ENCODE measurements at places on chromosomes 2 and 18.

- no peak for DNase-seq
- no peak overlapping the region for H3K27ac ChIP-seq
- H3K36me3 ChIP-seq: no peaks in the 10 kb centered on the region
- no peak overlapping the region for H3K4me3 ChIP-seq
Observed at GRCh38 chr2:105397025-105397722, 1.7 kb downstream of the FHL2 start.

GRCh38 chr2:169507698-169508097, 1.8 kb upstream of the KLHL41 start:
- H3K4me3 ChIP-seq: no peak overlapping the region
- no peak overlapping the region for H3K27ac ChIP-seq
- H3K36me3 ChIP-seq: peaks cover 12% of the 10 kb centered on the region
- no peaks in the 10 kb centered on the region for H3K27me3 ChIP-seq
- peaks cover 1% of the 10 kb centered on the region for H3K4me1 ChIP-seq
- no peak for DNase-seq

DNA sequence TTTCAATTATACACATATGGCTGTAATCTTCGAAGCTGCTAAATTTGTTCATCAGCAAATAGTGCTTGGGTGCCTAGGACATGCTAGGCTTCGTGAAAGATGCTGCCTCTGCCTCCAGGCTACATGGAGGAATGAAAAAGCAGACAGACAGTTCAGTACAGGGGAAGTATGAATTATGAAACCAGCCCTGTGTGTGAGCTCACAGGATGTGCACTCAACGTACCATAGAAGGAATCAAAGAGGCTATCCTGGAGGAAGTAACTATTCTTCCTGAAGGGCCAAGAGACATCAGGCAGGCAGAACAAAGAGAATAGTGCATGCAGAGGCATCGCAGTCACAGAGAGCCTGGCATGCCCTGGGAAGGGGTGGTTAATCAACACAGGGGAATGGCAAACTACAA, 61.4 kb downstream of the DYM start:
- H3K27me3 ChIP-seq: no peaks in the 10 kb centered on the region
- peaks cover 13% of the 10 kb centered on the region for H3K36me3 ChIP-seq
- peaks cover 47% of the 10 kb centered on the region for H3K4me1 ChIP-seq
- no peak overlapping the region for H3K4me3 ChIP-seq
- peak; percentile 24 for DNase-seq
- H3K27ac ChIP-seq: no peak overlapping the region

- H3K27ac ChIP-seq: no peak overlapping the region
- H3K4me1 ChIP-seq: no peaks in the 10 kb centered on the region
- no peak for DNase-seq
- H3K4me3 ChIP-seq: no peak overlapping the region
Observed at GRCh38 chr2:47675196-47675825, 107.6 kb upstream of the MSH6 start.

- no peaks in the 10 kb centered on the region for H3K4me1 ChIP-seq
- DNase-seq: no peak
- peaks cover 23% of the 10 kb centered on the region for H3K36me3 ChIP-seq
- no peak overlapping the region for H3K4me3 ChIP-seq
- H3K27me3 ChIP-seq: no peaks in the 10 kb centered on the region
Observed at GRCh38 chr18:47847635-47848034, 82.8 kb downstream of the SMAD2 start.

GRCh38 chr2:45816272-45816671, 164.8 kb downstream of the PRKCE start:
- H3K4me1 ChIP-seq: peaks cover 10% of the 10 kb centered on the region
- H3K4me3 ChIP-seq: no peak overlapping the region
- no peak overlapping the region for H3K27ac ChIP-seq
- no peak for DNase-seq
- no peaks in the 10 kb centered on the region for H3K27me3 ChIP-seq

- DNase-seq: no peak
- no peak overlapping the region for H3K4me3 ChIP-seq
- peaks cover 28% of the 10 kb centered on the region for H3K36me3 ChIP-seq
- peaks cover 25% of the 10 kb centered on the region for H3K4me1 ChIP-seq
- H3K27me3 ChIP-seq: no peaks in the 10 kb centered on the region
Observed at GRCh38 chr2:152682663-152683062, 34.6 kb downstream of the PRPF40A start.

DNA sequence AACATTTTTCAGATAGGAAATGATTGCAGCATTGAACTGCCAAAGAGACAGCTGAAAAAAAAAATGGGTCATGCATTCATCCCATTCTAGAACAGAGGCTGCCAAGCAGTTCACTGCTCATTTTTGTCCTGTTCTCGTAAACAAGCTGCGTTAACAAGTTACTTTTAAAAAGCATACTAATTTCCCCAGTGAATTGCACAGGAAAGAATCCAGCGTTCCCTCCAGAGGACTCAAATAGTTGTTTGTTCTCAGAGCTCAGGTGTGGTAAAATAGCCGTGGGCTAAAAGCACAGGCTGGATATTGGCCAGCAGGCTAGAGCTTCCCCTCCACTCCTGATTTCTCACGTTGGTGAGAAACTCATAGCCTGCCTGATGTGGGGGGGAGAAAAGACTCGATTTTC, 76.1 kb upstream of the AQP4 start:
- no peak overlapping the region for H3K27ac ChIP-seq
- no peak for DNase-seq
- no peaks in the 10 kb centered on the region for H3K27me3 ChIP-seq

DNA sequence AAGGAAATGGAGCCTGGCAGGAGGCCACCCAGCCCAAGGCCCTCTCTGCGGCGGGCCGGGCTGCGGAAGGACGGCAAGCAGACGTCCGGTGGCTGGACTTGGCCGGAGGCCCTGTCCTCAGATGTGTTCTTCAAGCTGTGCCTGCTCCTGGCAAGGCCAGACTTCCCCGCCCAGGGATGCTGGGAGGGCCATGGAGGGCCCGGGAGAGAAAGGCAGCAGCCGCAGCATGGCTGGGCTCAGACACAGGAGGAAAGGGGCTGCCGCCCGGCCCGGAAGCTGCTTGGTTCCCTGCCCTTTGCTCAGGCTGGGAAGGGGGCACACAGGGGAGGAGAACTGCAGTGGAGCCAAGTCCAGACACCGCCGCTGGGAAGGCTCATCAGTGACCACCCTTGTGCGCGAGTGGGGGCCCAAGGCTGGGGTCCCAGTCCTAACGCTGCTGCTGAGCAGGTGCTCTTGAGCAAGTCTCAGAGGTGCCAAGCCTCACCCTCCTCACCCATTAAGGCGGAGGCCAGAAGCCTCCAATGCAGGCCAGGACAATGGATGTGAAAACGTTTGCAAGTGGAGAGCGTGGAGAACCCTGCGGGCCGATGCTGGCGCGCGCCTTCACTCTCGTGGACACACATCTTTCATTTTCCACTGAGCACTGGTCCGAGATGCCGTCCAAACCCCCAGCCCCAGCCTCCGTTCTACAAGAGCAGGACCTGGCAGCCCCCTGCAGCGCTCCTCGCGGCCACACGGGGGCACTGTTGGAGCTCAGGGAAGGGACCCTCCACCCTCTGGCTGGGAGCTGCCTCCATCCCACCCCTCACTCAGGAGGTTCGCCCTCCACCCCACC, 7.9 kb downstream of the CROCC2 start:
- peaks cover 10% of the 10 kb centered on the region for H3K27me3 ChIP-seq
- H3K36me3 ChIP-seq: no peaks in the 10 kb centered on the region
- H3K27ac ChIP-seq: no peak overlapping the region
- H3K4me1 ChIP-seq: no peaks in the 10 kb centered on the region
